Fibroblast of the conjunctiva (primary cell): ENCODE measurements at places on chromosomes 2 and 18.

DNA sequence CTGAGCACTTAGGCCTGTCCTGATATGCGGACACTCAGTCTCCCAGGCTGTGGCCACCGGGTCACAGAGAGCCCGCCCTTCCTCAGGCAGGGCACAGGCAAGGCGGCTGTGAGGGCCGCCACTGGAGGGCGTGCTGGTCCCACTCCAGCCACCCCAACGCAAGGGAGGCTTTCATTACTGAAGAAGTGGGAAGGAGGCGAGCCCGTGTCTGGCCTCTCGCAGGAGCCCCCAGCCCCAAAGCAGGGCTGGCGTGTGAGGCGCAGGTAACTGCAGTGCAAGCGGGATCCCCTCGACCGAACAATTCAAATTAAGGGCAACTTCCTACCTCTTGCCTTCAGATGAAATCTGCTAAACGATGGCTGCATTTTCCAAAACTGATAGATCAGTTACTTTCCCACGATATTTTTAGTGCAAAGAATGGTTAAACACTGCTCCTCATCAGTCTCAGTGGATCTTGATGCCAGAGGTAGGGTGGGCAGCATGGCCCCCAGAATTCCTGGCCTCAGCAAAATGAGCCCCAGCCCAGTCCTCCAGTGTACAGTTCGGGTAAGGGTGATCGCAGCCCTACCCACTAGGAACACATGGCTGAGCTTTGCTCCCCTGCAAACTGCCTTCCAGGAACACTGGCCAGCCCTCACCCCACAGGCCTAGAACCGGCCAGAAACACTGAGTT, 97.2 kb downstream of the SEPTIN10 start:
- DNase-seq, result peak; percentile 8

- peak; percentile 9 for DNase-seq
These were observed 249.9 kb downstream of the PLCL1 start for GRCh38 chr2:198054299-198054698.

DNA sequence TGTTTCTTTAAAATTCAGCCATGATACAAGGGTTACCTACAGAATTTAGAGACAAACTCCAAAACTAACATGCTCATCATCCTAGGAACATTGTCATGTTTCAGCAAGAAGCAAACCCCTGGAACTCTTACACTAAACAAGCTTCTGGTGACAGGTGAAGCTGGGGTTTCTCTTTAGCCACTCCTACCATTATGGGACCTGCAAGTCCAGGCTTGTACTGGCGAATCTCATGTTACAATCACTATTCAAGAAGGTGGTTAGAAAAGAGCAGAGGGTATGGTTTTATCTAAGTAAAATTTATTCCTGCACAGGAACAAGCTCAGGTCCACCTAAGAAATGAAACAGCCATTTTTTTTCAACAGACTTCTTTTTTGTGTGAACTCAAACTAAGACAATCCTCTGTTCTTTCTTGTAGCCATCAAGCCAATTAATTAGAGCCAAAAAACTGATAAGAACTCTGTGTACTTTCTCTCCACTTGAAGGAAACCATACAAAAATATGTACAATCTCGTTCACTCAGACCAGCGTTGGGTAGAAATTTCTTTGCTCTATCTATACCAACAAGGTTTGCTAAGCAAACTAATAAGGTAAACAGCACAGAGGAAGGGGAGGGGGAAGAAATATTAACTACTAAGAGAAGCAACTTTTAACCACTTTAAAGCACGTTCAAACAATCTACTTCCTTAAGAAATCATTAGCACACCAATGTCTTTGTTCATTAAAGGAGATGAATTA, 63.3 kb upstream of the NEDD4L start:
- DNase-seq, result no peak

DNA sequence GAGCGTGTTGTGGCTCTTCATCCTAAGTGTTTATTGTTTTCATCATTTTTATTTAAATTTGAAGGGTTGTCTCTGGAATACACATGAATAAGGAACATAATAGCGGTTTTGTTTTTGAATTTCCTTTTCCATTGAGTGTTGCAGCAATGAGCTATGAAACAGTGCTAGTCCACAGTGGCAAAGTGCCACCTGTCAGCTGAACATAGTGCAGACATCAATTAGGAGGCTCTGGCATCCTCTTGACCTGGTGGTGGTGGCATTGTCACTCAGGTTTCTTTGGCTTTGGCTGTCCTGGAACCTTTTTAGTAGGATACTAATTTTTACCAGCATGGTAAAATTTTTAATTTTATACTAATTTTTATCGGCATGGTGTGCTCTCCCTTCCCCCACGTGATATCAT, 63.2 kb downstream of the UGGT1 start:
- no peak for DNase-seq

DNA sequence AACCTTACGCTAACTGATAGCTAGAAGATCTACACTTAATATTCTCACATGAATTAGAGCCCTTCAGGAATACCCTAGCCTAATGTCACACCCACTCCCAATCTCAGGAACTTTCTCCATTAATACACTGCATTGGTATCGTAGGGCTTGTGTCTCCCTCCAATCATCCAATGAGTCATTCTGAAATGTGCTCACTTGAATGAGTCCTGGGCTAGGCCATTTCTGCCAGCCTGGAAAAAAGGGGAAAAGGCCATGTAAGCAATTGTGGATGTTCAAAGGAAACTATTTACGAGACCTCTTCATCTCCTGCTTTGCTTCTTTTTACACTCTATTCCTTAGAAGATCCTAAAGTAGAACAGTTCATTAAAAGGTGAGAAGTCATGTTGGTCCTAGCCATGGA, 18.8 kb downstream of the ZEB2 start:
- DNase-seq, result no peak

- DNase-seq, result no peak
These were observed 170.5 kb downstream of the PHLPP1 start for GRCh38 chr18:62885804-62886203.

- no peak for DNase-seq
These were observed 33.0 kb downstream of the UPP2 start for GRCh38 chr2:158134655-158135054.

- no peak for DNase-seq
These were observed 569.7 kb downstream of the RIT2 start for GRCh38 chr18:42545825-42546224.

DNA sequence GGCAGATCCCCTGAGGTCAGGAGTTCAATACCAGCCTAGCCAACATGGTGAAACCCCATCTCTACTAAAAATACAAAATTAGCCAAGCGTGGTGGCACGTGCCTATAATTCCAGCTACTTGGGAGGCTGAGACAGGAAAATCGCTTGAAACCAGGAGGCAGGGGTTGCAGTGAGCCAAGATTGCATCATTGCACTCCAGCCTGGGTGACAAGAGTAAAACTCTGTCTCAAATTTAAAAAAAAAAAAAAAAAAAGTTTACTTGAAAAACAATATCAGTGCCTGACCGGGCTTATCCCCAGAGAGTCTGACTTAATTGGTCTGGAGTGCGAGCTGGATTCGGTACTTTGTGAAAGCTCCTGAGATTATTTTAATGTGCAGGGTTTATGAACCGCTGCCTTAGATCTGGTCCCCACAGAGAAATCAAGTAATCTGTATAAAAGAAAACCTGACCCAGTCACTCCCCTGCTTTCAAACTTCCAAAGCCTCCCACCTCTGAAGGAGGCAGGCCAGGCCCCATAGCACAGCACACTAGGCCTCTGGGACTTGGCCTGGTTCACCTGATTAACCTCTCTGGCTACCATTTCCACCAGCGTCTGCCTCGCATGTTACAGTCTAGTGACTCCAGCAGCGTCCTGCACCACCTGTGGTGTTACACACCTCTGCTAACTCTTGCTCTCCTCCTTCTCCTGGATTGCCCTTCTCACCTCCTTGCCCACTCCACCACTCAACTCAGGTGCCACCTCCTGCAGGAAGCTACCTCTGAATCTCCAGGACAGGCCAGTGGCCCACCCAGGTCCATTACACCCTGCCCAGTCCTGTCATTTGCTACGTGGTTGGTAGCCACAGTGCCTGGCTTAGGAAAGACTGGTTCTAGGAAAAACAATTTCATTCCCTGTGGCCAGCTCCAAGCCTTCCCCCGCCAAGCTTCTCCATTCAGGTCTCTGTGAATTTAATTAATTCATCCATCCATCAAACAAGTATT, 114.3 kb upstream of the PPP1CB start:
- DNase-seq, result no peak

- DNase-seq, result no peak
These were observed 171.1 kb downstream of the LDLRAD4 start for GRCh38 chr18:13389491-13390131.

DNA sequence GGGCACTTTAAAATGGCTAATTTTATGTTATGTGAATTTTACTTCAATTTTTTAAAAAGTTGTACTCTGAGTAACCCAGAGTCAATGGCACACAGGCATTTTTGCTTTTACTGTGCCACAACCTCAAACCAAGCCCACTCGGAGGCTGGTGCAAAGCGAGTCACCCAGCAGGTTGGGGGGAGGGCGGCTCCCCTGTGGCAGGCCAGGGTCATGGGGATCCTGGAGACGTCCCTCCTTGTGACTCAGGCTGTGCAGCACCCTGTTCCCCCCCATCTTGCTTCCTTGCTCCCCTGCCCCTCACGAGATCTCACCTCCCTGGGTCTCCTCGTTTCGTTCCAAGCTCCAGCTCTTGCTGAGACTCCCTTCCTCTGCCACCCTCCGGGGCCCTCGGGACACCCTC, 58.6 kb downstream of the POMC start:
- no peak for DNase-seq

DNA sequence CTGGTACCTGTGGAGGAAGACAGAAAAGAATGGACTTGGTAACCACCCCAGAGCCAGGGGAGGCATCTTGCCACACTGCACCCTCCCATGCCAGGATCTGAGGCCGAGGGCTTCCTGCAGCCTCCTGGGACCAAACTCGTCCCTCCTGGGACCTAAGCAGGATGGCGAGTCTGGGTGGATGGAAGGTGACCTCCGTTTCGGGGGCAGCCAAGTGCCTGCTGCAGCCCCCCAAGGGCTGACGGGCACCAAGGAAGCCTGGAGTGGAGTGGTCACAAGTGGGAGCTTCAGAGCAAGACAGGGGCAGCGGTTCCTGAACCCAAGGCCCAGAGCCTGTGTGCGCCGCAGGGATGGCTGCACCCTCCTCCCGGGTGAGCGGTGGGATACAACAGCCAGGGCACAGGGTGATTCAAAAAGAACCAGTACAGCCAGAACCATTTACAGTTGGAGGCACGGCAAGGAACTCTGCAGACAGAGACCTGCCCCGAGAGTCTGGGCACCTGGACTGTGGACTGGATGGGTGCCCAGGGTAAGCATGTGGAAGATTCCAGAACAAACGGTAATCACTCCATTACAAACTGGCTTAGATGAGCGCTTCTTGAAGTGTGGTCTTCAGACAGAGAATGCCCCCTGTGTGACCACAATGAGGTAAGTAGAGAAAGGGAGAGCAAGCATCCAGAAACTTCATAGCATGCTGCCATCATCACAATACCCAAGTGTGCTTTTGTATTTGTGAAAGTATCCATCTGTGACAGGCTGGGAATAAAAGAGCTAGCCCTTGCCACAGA, 12.1 kb downstream of the HS1BP3 start:
- no peak for DNase-seq

DNA sequence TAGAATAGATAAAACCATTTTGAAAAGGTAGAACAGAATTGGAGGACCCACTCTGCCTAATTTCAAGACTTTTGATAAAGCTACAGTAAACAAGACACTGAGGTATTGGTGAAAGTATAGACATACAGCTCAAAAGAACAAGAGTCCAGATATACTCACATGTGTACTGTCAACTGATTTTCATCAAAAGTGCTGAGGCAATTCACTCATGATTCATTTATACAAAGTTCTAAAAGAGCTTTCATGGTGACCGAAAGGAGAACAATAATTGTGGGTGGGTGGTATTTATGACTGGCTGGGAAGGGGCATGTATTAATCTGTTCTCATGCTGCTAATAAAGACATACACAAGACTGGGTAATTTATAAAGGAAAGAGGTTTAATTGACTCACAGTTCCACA, 7.3 kb downstream of the MAP4K3 start:
- no peak for DNase-seq

GRCh38 chr2:187403568-187404260, 44.3 kb downstream of the CALCRL start:
- no peak for DNase-seq

GRCh38 chr2:71831193-71831577, 316.5 kb downstream of the CYP26B1 start:
- DNase-seq, result peak; percentile 20

- DNase-seq, result no peak
These were observed 70.0 kb downstream of the VSNL1 start for GRCh38 chr2:17610521-17610920.

DNA sequence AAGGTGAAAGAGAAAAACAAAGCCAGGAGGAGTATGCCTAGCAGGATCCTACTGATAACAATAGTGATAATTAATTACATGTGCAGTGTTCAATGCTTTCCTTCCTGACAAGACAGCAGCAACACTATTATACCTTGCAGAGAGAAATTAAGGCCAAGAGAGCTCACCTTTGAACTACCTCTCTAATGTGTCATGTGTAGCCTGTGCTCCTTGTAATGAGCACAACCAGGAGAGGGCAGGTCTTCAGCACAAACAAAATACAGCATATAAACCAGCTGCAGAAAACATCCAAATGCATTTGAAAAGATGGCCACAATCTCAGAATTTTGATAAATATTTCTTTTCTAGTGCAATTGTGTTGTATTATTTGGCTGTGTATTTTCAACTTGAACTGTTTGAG, 1425.7 kb downstream of the DSC3 start:
- no peak for DNase-seq

GRCh38 chr2:176501617-176502016, 232.4 kb downstream of the MTX2 start:
- no peak for DNase-seq

- DNase-seq, result no peak
These were observed 99.4 kb downstream of the ZNF516 start for GRCh38 chr18:76395609-76396008.

GRCh38 chr2:136234261-136234660, 116.3 kb upstream of the CXCR4 start:
- DNase-seq, result no peak

DNA sequence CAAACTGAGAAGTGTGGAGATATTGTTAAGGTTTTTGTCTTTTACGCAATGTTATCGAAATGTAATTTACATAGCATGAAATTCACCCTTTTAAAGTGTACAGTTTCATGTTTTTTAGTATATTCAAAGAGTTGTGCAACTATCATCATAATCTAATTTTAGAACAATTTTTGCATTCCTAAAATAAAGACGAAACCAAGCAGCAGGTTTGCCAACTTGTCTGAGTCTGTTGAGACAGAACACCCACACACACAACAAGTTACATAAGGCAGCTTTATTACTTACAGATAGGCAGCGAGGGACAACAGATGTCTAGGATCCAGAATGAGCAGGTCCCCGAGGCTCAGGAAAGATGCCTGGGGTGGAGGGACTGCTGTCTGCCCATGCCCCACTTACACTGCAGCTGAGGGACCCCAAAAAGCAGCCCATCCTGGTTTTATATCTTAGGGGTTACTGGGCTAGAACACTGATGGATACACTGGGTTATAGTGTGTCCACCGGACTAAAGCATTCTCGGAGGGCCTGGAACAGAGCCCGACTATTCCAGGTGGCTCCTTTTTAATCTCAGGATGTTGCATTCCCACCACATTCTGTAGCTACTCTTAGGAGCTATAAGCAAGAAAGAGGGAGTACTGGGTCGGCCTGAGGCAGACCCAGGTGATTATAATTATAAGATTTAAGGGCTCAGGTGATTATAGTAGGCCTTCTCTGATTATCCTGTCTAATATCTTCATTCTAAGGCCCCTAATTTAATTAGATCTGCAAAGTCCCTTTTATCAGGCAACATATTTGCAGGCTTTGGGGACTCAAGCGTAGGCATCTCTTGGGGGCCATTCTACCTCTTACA, 150.2 kb upstream of the DOK6 start:
- DNase-seq, result peak; percentile 22
